ENCODE measurements at places on chromosomes 1 and 21. TPM values are rescaled to one million over a fixed set of nuclear protein-coding genes. Genes with fewer than 3 reads are reported as not detected.

Gene SLC2A1
- polyA plus RNA-seq = 89.2 TPM

Gene IRF6
- polyA plus RNA-seq = 1.2 TPM

Gene FAM177B
- 0.08 TPM for polyA plus RNA-seq

Gene KIRREL1
- polyA plus RNA-seq = 29.4 TPM

Gene SH3BGR
- polyA plus RNA-seq = 8.0 TPM

Gene ABCA4
- polyA plus RNA-seq = 1.8 TPM

GRCh38 chr1:92922356-92923035 is 38.8 kb downstream of the DIPK1A start:
- no peak for DNase-seq

GRCh38 chr1:175269151-175269550 is 76.6 kb upstream of the KIAA0040 start:
- no peak for DNase-seq

DNA sequence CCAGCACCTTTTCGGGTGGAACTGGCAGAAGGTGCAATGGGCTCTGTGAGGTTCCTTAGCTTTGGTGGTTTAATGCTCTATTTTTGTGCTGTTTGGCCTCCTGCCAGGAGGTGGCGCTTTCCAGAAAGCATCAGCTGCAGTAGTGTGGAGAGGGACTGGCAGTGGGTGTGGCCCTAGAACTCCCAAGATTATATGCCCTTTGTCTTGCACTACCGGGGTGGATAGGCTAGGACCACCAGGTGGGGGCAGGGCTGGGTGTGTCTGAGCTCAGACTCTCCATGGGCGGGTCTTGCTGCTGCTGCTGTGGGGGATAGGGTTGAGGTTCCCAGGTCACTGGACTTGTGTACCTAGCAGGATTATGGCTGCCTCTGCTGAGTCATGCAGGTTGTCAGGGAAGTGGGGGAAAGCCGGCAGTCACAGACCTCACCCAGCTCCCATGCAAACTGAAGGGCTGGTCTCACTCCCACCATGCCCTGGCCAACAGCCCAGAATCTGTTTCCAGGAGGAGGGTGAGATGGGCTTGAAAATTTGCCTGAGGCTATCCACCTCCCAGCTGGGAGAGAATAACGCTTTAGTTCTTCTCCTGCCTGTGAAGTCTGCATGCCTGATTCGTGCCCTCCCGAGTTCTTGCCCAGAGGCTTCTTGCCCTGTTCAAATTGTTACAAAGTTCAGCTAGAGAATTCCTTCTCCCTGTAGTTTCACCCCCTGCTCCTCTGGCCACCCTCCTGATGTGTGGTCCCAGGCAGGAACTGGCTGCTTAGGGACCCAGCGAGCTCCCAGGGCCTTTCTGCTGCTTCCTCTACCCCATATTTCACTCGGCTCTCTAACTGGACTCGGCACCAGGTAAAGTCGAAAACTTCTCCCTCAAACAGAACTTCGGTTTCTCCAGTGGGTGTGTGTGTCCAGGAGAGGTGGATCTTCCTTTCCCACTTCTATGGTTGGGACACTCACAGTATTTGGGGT is 76.5 kb upstream of the BTG3 start:
- DNase-seq = peak; percentile 65

- DNase-seq = no peak
These were observed 2.1 kb upstream of the CD53 start for GRCh38 chr1:110870721-110871388.

DNA sequence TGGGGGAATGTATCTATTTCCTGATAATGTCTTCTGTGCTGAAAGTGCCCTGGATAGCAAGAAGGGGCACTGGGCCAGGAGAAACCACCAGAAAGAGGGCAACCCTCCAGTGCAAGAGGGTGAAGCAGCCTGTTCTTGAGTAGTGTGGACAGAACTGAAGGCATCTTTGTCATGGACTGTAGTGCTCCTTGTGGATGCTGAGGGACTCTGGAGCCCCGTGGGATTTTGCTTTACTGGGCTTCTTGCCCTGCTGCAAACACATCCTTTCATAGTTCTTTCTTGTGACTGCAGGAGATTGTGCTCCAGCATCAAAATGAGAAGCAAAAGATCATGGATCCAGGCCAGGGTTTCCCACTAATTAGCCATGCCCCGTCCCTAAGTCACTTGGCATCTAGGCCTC is 300.6 kb downstream of the ZNF326 start:
- no peak for DNase-seq

DNA sequence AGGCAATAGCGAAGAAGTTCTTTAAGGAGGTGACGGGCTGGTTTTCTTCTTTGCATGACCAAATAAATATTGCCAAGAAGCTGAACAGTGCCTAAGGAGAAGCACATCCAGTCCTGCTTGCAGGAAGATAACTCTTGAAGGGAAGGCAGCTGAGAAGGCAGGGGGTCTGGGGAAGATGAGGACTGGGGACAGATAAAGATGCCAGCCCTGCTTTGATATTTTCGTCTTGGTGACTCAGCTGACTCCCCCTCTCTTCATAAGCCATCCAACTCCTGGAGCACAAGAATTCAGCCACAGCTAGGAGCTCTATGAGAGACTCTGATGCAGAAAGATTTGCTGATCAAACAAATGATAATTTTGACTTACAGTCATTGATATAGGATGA is 3.4 kb downstream of the CFAP45 start:
- no peak for DNase-seq

- DNase-seq = peak; percentile 98
These were observed at the start of gene ZNF670 for GRCh38 chr1:247078258-247079140. ZNF670 (minus strand) TSS chr1:247078811; CDS start chr1:247078596, 215 bp downstream.

DNA sequence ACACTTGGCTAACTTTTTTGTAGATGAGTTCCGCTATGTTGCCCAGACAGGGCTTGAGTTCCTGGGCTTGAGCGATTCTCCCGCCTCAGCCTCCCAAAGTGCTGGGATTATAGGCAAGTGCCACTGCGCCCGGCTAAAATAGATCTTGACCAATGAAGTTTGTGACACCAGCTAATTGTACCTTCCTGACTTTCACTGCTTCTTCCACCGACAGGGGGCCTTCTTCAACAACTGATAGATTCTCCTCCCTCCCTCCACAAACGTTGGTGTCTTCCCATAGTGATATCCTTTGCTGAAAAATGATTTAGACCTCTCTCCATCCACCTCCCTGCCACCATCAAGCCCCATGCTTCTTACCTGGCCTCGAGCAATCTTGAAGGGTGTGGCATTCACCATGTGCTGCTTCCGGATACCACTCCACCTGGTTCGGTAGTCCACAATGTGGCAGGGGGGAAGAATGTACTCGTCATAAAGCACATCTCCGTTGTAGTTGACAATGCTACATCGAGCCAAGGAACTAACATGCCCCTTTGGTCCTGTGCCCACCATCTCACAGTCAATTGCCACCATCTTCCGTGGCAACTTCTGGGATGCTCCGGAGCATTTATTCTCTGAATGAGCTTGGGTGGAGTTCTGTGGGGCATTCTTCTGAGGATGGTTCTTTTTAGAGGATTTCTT is 1.6 kb upstream of the METTL25B start:
- no peak for DNase-seq

DNA sequence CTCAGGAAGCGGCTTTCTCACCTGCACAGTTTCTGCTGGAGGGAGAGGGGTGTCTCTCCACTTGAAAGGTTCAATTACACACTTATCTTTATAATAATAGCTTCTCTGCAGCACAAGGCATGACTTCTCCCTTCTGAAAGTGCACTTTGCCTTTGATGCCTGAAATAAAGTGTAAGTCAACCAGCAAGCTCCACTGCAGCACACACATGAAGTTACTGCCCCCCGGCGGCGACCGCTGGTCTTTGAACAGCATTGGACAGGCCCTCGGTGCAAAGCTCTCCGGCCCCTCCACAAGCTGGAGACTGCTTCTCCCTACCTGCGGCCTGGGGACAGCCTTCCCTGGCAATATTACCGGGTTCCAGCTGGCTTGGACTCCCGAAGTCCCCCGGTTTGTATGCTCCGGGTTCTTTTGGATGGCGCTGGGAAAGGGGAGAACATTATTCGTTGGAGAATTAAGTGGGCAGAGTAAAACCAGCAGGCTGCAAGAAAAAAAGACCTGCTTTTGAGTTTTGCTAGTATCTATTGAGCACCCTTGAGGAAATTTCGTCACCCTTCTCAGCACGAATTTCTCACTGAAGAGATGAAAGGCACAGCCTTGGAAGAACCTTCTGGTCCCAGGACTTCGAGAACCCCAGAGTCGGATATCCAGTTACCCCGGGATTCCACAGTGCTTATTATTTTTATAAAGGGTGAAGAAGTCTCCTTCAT is 11.8 kb downstream of the RCAN1 start:
- DNase-seq = peak; percentile 91

GRCh38 chr1:206472454-206472853 is 2.2 kb downstream of the IKBKE start:
- DNase-seq = no peak

GRCh38 chr1:212554401-212554800 is 54.2 kb upstream of the ATF3 start:
- no peak for DNase-seq

- DNase-seq = no peak
These were observed 33.5 kb downstream of the UBE2G2 start for GRCh38 chr21:44767834-44768831.

DNA sequence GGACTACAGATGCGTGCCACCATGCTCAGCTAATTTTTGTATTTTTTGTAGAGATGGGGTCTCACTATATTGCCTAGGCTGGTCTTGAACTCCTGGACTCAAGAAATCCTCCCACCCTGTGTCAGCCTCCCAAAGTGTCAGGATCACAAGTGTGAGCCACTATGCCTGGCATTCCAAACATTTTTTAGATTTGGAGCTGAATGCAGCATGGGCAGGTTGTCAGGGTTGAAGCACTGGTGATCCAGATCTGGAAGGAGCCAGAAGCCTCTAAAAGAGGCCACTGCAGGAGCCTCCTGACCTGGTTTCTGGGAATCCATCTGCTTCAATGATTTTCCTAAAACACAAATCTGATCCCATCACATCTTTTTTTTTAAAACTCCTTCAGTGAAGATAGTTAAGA is 1.8 kb upstream of the CTPS1 start:
- no peak for DNase-seq

DNA sequence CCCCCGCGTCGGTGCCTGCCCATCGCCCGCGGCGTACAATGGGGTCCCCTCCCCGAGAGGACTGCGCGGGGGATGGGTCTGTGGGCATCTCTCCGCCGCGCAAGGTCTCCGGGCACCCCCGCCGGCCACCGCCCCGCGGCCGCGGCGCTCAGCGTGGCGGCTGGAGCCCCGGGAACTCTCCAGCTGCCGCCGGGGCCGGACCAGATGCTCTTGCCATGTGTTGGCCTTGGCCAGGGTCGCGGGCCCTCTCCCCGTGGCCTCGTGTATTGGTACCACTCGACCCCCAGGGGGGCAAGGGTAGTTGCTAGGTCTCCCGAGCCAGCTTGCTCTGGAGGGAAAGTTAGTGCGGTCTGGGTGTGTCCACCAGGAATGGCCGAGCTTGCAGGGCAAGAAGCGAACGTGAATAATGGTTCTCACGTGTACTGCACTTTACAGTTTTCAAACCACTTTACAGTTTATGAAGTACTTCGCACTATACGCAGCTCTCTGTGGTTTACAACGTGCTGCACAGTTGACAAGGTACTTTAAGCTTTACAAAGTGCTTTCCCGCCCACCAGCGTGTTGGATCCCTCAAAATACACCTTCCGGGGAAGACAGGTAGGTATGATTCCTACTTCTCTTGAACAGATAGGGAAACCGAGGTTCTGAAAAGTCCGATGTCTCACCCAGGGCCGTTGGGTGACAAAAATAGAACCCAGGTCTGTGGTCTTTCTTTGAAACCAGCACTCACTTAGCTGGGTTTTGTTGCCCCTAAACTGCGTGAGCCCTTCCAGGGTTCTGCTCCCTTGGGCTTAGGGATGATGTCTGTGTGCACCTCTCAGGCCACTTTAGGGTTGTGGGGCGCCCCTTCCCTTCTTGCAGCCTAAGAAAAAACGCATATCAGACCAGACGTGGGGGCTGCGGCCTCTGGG is 1.2 kb downstream of the EPHB2 start:
- no peak for DNase-seq

DNA sequence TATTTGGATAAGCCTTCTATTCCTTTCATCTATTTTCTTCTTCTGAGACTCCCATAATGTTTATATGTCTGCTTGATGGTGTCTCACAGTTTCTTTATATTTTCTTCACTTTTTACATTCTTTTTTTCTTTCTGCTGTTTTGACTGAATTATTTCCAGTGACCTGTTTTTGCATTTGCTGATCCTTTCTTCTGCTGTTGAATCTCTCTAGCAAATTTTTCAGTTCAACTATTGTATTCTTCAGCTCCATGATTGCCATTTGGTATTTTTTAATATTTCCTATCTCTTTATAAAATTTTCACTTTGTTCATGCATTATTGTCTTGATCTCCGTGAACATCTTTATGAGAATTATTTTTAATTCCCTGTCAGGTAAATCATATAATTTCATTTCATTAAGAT is 122.3 kb upstream of the ST6GALNAC5 start:
- DNase-seq = no peak

- DNase-seq = no peak
These were observed 108.8 kb downstream of the DYRK1A start for GRCh38 chr21:37475186-37475868.

DNA sequence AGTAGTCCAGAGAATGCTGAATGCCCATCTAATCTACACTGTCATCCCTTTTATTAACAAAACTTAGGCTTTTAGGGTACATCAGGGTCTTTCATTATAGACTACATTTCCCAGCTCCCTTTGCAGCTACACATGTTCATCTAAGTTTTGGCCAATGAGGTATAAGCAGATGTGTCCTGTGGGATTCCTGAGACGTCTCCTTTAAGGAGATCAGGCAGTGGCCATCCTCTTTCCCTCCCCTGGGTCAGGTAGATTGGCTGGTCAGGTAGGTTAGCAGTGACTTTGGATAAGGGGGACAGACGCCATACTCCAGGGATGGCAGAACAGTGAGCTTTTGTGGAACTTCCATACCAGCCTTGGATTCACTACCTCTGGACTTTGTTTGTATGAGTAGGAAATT is 188.3 kb downstream of the FGGY start:
- no peak for DNase-seq

DNA sequence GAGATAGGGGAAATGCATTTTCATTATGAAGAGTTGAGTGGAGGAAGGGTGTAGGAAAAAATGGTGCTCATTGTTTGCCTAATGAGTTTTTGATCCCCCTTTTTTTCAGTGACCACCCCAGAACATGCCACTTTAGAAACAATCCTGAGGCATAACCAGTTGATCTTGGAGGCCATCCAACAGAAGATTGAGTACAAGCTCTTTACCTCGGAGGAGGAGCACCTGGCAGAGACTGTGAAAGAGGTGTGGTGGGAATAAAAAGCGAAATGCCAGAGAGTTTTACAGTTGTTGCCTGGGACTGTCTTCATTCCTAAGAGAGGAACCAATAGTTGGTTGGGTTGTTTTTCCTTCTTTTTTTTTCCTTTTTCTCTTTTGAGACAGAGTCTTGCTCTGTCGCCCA is 54.3 kb upstream of the EPHA8 start:
- DNase-seq = no peak

GRCh38 chr21:34046917-34047316 is 26.5 kb upstream of the MRPS6 start:
- no peak for DNase-seq

Measured in spinal cord (tissue), 10 donors.